Stomach (tissue), 19 donors: ENCODE measurements at places on chromosomes 16 and 17. TPM values are rescaled to one million over a fixed set of nuclear protein-coding genes. Genes with fewer than 3 reads are reported as not detected.

DNA sequence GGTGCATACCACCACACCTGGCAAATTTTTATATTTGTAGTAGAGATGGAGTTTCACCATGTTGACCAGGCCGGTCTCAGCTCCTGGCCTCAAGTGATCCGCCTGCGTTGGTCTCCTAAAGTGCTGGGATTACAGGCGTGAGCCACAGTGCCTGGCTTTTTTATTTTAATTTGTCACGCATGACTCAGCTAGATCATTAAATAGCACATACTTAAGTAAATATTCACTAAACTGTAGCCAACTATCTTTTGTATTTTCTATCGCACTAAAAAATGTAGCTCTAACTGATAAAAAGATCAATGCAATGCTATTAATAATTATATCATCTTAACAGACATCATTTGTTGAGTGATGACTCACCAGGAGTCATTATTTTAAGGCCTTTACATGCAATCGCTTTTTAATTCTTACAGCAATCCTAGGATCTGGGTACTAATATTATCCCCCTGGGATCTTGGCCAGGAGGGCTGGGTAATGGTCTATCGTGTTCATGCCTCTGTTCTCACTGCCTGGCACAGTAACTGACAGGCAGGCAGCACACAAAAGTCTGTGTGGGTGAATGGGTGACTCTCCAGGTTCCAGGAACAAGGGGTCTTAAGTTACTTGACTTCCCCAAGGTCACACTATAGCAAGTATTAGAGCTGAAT is 693.5 kb upstream of the EEF2KMT start:
- DNase-seq, result no peak

GRCh38 chr16:35745191-35745590 is 2285.8 kb downstream of the TP53TG3F start:
- DNase-seq, result no peak

The USH1G gene
- not detected for total RNA-seq

The DPEP3 gene
- not detected for total RNA-seq

The USB1 gene
- total RNA-seq, result 54.0 TPM
